HS-27A (cell line): ENCODE measurements at places on chromosomes 5 and 9.
A peak's percentile ranks its signal among the peaks of the same experiment; 100 is the strongest.

DNA sequence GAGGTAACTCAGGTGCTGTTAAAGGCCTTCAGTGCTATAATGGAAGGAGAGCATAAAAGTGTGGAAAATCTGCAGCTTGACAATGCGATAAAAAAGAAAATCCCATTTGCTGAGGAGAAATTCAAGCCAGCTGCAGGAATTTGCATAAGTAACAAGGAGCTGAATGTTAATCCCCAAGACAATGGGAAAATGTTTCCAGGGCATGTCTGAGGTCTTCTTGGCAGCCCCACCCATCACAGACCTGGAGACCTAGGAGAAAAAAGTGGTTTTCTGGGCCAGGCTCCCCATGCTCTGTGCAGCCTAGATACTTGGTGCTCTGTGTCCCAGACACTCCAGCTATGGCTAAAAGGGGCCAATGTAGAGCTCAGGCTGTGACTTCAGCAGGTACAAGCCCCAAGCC, 1159.6 kb downstream of the CDH18 start:
- DNase-seq: no peak

DNA sequence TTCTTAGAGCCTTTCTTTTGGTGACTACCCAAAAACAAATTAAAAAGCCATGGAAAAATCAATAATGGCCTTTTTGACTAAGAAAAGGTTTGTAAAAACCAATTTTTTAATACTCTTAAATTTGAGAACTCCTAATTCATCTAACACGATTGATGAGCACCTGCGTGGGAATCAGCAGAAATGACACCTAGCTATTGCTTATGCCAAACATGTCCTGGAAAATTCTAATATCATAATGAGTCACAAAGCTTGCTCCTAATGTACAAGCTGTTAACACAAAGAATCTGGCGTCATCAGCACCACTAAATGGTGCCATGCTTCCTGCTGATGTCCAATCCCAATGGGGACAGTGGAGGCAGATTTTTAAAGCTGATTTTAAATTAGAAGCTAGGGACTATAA, 146.2 kb upstream of the LRRTM2 start:
- no peak for DNase-seq

- no peak for DNase-seq
Measured at GRCh38 chr5:116475338-116475737, 99.3 kb downstream of the SEMA6A start.

- DNase-seq: peak; percentile 66
Measured at GRCh38 chr9:18071651-18072060, 402.3 kb upstream of the ADAMTSL1 start.

DNA sequence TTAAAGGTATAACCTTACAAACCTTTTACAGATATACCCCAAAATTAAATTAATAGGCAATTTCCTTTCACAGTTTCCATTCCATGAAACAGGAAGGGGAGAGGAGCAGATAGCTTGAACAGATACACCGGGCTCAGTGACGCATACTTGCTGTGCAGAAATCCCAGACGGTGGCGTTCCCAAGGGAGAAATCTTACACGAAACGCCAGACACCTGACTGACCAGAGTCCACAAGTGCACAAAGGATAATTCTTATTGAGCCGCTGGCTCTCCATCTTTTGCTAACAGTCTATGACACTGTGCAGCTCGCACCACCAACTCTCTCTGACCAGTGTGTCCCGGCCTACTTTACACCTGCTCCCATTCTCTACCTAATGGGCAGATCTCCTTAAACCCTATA, 37.4 kb downstream of the PTCH1 start:
- DNase-seq: no peak

DNA sequence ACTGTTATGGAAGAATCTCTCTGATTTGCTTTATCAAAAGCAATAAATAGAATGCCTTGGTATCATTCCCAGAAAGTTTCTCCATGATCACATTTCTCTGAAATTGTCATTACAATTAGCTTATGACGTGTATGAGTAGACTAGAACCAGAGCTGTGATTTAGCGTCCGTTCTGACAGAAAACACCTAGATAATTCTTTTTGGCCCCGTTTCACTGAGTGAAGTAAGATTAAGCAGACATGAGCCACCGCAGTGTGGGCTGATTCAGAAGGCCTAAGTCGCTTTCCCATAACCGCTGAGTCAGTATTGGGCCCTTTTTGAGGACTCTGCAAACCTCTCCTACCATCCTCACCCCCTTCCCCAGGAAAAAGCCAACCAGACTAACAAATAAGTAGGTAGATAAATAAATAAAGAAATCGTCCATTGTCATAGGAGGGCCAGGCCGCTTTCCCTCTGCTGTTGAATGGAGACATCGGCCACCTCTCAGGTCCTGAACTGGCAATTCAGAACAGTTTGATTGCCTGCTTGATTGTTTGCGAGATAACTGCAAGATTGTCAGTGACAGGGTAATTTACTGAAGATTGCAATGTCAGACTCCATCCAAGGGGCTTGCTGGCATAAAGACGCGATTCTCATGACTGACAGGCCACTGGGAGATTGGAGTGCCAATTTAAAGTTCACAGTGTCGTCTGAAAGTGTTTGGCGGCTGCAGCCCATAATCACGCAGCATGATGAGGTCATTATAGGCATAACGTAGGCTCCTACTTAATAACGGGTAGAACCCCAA, 105.0 kb upstream of the WWC1 start:
- no peak for DNase-seq

- DNase-seq: no peak
Measured at GRCh38 chr9:112286926-112287325, 46.5 kb downstream of the PTBP3 start.
